ENCODE measurements at places on chromosomes 5 and 9.

- DNase-seq, result peak; percentile 9
Measured at GRCh38 chr9:127347831-127348776, 48.9 kb upstream of the SLC2A8 start.

DNA sequence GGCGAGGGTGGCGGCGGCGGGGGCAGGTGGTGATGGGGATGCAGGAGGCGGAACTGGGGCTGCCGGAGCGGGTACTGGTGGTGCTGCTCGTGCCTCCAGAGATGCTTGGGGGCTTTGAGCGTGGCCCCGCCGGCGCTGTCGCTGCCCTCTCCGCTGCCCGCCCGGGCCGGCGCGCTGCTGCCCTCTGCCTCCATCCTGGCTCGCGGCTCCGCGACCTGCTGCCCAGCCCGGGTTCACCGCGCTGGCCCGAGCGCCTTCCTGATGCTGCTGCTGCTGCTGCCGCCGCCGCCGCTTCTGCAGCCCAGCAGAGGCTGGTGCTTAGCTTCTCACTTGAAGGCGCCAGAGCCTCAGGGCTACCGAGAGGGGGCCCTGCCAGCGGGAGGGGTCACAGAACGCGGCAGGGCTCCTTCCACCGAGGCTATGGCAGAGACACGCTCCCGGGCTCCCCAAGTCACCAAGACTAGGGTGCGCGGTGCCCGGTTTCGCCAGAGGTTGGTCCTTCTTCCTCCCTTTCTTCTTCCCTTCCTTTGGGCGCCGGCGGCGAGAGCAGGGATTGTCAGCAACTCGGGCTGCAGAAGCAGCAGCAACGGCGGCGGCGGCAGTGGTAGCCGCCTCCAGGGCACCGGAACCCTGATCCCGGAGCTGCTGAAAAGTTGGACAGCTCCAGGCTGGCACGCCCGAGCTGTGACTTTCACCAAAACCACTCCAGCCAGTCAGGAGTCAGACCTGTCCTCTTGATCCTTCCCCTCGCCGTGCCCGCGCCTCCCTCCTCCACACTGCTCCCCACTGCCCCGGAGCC lies at the start of gene PDE4D:
Gene PDE4D, minus strand, starts transcription at position 298 of the 799 bp plus-strand sequence.
- no peak for DNase-seq

GRCh38 chr9:119898316-119898715 lies 529.1 kb upstream of the BRINP1 start:
- DNase-seq, result no peak

DNA sequence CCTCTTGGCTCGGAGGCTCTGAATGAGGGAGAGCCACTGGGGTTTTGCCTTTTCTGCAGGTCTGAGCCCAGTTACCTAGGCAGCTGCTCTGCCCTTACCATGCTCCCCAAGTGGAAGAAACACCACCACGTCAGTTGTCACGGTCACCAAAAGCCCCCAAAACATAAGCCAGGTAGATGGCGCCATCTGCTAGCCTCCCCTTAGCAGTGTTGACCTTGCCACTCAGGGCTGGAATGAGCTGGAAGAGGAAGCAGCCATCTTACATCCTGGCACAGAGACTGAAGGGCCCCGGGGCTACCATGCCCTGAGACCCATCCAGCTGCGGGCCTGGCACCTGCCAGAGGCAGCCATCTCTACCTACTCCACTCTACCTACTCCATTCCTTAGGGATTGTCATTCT lies 7.4 kb downstream of the ZER1 start:
- DNase-seq, result peak; percentile 3

DNA sequence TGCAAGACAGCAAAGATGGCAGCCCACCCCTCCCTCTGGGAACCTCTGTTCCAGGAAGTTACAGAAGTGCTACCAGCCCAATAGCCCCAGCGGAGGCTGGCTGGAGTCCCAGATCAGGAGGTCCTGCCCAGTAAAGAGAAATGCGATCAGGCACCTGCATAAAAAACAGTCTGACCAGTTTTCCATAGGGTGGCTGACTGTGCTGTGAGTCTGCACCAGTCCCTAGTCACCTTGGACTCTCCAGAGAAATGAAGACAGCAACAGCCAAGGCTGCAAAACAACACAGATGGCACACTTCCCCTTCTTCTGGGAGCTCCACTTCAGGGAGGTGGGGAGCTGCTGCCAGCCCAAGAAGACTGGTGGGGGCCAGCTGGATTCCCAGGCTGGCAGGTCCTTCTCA lies 265.5 kb upstream of the PCSK5 start:
- peak; percentile 71 for DNase-seq

DNA sequence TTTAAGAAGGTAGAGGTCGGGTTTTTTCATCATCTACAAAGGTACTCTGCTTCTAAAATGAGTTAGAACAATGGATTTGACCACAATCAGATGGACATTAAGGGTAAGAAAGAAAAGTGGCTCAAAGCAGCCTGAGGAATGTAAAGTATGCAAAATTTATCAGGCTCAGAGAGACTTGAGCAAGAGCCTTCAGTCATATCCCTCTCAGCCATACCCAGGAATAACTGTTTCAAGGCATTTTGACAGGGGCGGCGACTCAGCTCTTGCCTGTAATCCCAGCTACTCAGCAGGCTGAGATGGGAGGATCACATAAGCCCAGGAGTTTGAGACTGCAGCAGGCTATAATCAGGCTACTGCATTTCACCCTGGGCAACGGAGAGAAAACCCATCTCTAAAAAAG lies 38.8 kb upstream of the ANXA2R start:
- DNase-seq, result no peak

GRCh38 chr9:127501821-127502343 lies 50.6 kb downstream of the LRSAM1 start:
- no peak for DNase-seq

- DNase-seq, result peak; percentile 83
Measured at GRCh38 chr9:134502809-134503211, 138.8 kb upstream of the COL5A1 start.

- DNase-seq, result no peak
Measured at GRCh38 chr5:167180906-167181305, 1110.5 kb upstream of the WWC1 start.

- DNase-seq, result no peak
Measured at GRCh38 chr9:137666513-137666822, 47.7 kb downstream of the EHMT1 start.

DNA sequence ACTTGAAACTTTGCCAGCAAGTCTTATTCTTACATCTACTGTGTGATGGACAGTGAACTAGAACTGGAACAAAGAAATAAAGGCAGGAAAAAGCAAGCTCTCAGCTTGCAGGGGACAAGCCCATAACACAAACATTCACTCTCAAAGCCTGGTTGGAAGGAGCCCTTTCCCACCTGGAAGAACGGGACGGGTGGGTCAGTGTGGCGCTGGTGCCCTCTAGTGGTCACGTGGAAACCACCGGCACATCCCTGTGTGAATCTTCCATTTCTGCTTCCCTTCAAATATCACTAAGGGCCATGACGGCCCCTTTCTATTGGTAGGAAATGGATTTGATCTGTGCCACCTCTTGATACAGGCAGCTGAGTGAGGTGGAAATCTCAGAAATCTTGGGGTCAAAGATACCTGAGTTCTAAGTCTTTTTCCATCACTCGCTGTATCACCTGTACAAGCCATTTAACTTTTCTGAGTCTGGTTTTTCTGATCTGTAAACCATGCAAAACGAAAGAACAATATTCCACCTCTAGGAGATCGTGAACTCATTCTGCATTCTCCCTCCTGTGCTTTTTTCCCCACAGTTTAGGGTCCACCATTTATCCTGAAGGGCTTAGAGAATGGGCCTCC lies 211.6 kb downstream of the MSX2 start:
- peak; percentile 4 for DNase-seq

GRCh38 chr5:179260324-179261070 lies 84.8 kb downstream of the ADAMTS2 start:
- no peak for DNase-seq

DNA sequence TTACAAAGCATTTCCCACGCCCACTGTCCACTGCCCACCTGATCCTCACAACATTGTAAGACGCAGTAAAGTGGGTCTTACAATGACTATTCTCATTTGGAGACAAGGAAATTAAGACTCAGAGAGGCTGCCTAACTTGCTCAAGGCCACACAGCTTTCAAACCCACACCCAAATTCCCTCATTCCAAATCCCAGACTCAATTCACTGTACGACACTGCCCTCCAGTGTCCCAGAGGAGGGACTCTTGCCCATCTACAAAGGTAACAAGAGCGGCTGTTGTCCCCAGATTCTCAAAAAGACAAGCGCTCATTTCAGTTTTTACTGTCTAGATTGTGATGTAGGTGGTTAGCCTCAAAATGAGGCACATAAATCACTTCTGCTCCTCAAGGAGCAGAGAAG lies 184.6 kb downstream of the ACTL7B start:
- DNase-seq, result peak; percentile 21

- DNase-seq, result no peak
Measured at GRCh38 chr9:23682891-23683431, 143.1 kb downstream of the ELAVL2 start.

DNA sequence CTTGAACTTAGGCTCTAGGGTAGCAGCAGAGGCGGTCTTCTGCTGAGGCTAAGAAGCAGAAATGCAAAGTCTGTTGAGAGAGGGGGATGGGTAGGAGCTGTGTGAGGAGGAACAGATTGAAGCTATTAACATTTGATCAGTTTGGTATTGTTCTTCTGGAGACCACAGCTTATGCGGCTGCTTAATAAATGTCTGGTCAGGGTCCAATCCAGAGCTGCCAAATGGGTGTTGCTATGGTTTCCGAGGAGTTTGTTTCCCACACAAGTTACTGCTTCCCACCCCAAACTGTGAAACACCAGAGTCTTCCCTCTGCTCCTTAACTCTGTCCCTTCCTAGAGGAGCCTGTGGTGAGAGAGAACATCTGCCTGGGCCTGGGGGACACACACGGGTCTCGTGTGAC lies 142.2 kb upstream of the KLF4 start:
- DNase-seq, result no peak

DNA sequence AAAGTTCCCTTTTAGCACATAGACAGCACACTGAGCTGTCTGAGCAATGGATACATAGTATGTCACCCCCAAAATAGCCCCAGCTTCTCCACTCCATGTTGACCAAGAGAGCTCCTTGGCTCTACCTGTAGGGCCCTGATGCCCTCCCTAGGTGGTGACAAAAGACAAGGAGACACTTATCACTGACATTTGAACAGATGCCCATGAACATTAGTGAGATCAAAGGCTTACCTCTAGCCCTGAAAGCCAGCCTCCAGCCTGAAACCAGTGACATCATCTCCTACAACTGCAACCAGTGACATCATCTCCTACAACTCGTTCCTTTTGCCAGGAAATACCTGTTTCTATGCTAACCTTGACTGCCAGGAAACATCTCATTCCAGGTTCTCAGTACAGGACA lies 122.7 kb downstream of the FSTL4 start:
- no peak for DNase-seq

DNA sequence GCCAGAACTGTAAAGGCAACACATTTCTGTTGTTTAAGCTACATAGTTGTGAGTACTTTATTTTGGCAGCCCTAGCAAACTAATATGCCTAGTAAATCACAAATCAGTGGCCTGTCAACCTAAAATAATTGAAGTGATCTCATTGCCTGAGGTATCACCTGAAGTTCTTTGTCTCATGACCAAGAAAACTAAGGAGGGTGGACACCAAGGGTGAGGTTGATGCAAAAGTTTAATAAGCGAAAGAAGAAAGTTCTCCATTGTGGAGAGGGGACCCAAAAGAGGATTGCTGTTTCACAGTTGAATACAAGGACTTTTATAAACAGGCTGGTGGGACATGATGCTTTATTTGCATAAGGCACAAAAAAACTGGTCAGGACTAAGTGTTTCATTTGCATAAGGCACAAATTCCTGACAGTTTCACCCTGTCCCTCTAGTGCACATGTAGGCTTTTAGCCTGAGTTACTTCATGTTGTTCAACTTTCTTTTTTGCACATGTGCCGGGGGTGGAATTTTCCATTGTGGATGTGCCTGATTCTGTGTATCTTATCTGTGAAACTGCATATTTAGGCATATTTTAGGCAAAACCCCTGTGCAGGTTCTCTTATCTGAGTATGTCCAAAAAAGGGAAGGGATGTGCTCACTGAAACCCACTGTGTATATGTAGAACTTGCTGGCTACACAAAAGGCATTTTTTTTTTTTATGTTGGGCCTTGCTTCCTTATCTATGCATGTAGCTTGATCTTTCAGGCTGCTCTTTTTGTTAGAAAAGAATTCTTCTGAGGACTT lies 108.6 kb upstream of the RAI14 start:
- DNase-seq, result no peak

DNA sequence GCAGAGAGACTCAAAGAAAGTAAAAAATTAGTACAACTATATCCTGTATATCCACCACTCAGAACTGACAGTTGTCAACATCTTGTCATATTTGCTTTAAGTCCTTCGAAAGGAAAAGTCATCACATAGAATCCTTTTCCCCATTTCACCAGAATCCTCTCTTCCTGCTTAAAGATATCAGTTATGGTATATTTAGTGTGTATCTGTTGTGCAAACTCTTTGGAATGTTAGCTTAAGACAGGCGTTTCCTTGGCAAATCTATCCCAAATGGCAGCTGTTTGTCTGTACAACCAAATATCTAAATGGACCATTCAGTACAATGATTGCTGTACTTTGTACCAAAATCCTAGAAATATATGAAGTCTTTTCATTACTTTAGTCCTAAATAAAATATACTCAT lies 98.5 kb downstream of the ITGA1 start:
- no peak for DNase-seq

DNA sequence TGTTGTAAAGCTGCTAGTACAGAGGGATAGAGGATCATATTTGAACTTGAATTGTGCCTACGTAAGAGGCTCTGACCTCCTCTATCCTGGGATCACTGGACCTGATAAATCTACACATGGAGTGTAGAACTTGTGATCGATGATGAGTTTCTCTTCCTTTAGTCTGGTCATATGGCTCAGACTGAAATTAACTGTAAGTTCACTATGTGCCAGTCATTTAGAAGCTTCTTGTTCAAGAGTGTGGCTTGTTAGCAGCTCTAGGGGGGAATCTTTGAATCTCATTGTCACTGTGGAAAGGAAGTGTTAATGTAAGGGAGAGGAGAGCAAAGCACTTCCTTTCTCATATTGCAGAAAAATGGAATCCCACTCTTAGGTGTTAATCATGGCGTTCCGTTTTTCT lies 12.1 kb downstream of the ZBTB34 start:
- peak; percentile 25 for DNase-seq

DNA sequence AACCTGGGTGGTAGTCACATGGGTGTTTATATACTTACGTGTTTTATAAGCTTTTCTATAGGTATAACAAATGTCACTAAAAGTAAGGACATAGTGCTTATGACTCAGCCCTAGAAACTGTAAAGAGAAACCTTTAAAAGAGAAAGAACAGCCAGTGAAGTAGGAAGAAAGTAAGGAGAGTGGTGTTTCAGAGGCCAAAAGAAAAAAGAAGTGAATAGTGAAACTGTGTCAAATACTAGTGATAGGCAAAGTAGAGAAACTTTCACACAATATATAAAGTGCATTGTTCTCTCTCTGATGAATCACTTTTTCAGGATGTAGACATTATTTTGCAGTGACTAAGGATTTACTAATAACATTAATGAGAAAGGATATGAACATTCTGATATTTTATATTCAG lies 74.2 kb upstream of the SUSD1 start:
- peak; percentile 38 for DNase-seq

DNA sequence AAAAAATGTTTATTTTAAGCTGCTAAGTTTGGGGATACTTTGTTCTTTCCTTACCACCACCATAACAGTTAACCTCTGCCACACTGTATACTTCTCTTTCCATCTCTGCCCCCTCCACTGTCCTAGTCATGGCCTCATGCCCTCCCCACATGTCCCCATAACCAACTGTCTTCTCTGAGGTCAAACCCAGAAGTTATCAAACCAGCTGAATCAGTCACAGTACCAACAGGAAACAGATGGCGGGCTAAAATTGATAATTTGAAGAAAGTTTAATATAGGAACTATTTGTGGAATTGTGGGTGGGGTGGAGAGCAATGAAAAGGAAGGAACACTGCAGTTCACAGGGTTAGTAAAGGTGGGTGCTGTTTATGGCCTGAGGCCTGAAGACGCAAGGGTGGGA lies 5.7 kb upstream of the DCTN4 start:
- DNase-seq, result peak; percentile 96

Measured in MV-4-11 (cell line).